Cardiac atrium fibroblast (primary cell): ENCODE measurements at places on chromosomes 4 and X. TPM values are rescaled to one million over a fixed set of nuclear protein-coding genes. Genes with fewer than 3 reads are reported as not detected.

Gene LONRF3
- total RNA-seq: 0.18 TPM in 1 of 2 replicates, not detected in the other

Gene ZNF157
- not detected in 2 replicates for total RNA-seq

Gene MAEA
- total RNA-seq: 43.1 and 59.1 TPM in 2 replicates

Gene DGAT2L6
- not detected in 2 replicates for total RNA-seq

Gene PABPC1L2A
- not detected in 2 replicates for total RNA-seq

Gene CLTRN
- not detected in 2 replicates for total RNA-seq

Gene LNX1
- total RNA-seq: 2.9 and 7.6 TPM in 2 replicates

Gene NRK
- total RNA-seq: 4.7 and 9.6 TPM in 2 replicates
